ENCODE measurements at places on chromosomes 4 and X. TPM values are rescaled to one million over a fixed set of nuclear protein-coding genes. Genes with fewer than 3 reads are reported as not detected.

CLNK gene
- total RNA-seq, result 0.19 TPM

DMRTC1 gene
- total RNA-seq, result not detected

TMEM47 gene
- total RNA-seq, result 139 TPM

DNA sequence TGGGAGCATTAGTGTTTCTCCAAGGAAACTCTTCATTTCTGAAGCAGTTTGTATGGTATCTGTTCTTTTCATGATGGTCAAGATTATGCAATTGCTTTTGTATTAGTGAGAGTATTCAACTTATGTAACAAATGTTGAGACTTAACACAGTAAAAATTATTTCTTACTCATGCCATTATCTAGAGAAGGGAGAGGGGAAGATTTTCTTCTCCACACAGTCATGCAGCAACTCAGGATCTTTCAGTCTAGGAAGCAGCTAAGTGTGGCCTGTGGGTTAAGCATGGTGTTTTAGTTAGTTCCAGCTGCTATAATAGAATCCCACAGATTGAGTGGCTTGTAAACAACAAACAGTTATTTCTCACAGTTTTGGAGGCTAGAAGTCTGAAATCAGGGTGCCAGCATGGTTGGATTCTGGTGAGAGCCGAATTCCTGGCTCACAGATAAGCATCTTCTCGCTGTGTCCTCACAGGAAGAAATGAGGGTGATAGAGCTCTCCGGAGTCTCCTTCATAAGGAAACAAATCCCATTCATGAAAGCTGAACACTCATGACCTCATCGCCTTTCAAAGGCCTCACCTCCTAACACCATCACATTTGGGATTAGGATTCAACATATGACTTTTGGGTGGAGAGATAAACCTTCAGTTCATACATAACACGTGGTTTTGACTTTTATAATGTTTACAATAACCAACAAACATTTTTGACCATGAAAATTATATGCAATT is 101.2 kb downstream of the FRMPD4 start:
- DNase-seq, result no peak

- DNase-seq, result no peak
These were observed 17.5 kb upstream of the IGSF1 start for GRCh38 chrX:131306601-131307000.

- DNase-seq, result no peak
These were observed 133.7 kb upstream of the EDNRA start for GRCh38 chr4:147347217-147347616.
